ENCODE measurements at places on chromosomes 5 and 9. TPM values are rescaled to one million over a fixed set of nuclear protein-coding genes. Genes with fewer than 3 reads are reported as not detected.

CARD6 gene
- 16.7 TPM for total RNA-seq

DNA sequence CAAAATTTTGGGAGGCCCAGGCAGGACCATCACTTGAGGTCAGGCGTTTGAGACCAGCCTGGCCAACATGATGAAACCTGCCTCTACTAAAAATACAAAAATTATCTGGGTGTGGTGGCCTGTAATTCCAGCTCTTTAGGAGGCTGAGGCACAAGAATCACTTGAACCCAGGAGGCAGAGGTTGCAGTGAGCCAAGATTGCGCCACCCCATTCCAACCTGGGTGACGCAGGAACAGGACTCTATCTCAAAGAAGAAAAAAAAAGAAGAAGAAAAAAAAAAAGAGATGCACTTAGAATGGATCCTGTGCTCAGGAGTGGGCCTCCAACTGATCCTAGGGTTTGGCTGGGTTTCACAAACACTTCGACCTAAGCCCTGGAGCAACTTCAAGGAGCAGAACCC is 45.1 kb downstream of the GLDC start:
- no peak overlapping the region for H3K4me3 ChIP-seq
- no peak overlapping the region for H3K27ac ChIP-seq
- no peaks in the 10 kb centered on the region for H3K27me3 ChIP-seq
- no peak for DNase-seq
- no peaks in the 10 kb centered on the region for H3K4me1 ChIP-seq
- no peaks in the 10 kb centered on the region for H3K36me3 ChIP-seq

GRCh38 chr5:103505581-103506305 is 56.8 kb downstream of the NUDT12 start:
- H3K27ac ChIP-seq, result no peak overlapping the region
- DNase-seq, result no peak
- H3K4me3 ChIP-seq, result no peak overlapping the region
- H3K27me3 ChIP-seq, result no peaks in the 10 kb centered on the region
- H3K36me3 ChIP-seq, result no peaks in the 10 kb centered on the region
- no peaks in the 10 kb centered on the region for H3K4me1 ChIP-seq

DNA sequence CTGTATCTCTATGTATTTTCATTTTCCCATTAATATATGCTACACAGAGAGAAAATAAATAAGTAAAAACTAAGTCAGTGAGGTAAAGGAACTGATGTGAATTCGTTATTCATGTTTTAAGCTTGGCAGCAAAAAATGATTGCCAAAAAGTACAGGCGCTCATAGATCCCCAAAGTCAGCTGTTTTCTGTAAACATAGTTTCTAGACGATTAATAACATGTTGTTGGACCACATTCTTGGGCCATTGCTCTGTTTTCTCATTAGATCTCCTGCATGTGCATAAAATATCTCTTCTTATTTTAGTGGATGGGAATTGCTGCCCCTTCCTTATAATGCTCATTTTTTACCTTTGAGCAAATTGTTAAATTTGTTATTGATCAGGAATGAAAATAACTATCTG is 215.2 kb downstream of the TLE1 start:
- no peaks in the 10 kb centered on the region for H3K4me1 ChIP-seq
- no peak overlapping the region for H3K4me3 ChIP-seq
- H3K36me3 ChIP-seq, result no peaks in the 10 kb centered on the region

PBX3 gene
- 29.5 TPM for total RNA-seq

SPATA31D3 gene
- total RNA-seq, result not detected

RORB gene
- 3.7 TPM for total RNA-seq

DNA sequence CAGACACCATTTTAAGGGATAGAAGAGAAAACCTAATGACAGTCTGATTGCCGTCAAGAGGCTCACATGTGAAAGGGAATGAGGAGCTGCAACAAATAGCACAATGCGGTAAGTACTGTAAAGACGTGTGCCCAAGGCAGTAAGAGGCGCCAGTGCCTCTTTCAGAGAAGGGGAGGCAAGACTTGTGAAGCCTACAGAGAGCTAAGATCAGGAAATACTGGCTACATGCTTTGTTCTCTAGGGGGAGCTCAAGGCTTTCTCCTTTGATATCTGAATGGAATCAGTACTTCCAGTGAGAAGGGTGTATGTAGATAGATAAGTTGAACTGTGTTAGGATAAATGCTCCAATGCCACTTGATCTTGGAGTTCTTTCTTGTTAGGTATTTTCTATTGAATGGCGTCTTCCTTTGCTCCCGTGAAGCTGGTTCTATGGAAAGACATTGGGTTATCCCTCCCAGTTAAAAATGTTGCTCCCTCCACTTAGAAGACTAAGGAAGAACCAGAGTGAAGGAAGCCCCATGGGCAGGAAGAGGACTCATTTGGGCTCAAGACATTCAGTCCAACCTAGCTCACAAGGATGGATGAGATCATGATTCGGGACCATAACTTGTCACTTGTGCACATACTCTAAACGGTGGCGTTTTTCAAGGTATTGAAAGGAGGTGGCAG is 23.5 kb upstream of the ALDOB start:
- H3K27ac ChIP-seq, result no peak overlapping the region
- H3K4me3 ChIP-seq, result no peak overlapping the region
- H3K27me3 ChIP-seq, result peaks cover 9% of the 10 kb centered on the region
- no peak for DNase-seq
- H3K4me1 ChIP-seq, result no peaks in the 10 kb centered on the region

DNA sequence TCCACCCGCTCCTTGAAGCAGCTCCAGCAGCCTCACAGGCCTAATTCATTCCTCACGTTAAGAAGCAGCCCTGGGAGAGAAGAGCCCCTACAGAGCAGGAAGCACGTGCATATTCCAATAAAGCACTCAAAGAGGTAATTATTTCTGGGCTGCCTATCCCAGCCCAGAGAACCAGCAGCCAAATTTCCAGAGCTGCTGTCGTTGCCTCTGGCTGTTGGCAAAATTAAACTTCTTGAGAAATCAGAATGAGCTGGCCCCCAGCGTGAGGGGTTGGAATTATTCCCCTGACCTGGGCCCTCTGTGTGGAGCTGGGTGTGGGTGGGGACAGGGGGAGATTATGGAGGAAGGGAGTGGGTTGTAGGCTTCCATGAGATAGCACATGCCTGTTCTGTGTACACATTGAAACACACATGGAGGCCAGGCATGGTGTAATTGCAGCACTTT is 86.8 kb upstream of the HSPA9 start:
- H3K36me3 ChIP-seq, result no peaks in the 10 kb centered on the region
- H3K4me3 ChIP-seq, result no peak overlapping the region
- H3K4me1 ChIP-seq, result peaks cover 8% of the 10 kb centered on the region
- peak overlapping the region; percentile 61 for H3K27ac ChIP-seq
- DNase-seq, result peak; percentile 35

ADGRV1 gene
- 85.2 TPM for total RNA-seq

SH3GL2 gene
- total RNA-seq, result not detected

- no peaks in the 10 kb centered on the region for H3K27me3 ChIP-seq
- no peak overlapping the region for H3K27ac ChIP-seq
- no peak overlapping the region for H3K4me3 ChIP-seq
- no peak for DNase-seq
- no peaks in the 10 kb centered on the region for H3K4me1 ChIP-seq
Measured at GRCh38 chr5:100693481-100693880, 158.3 kb downstream of the FAM174A start.

DNA sequence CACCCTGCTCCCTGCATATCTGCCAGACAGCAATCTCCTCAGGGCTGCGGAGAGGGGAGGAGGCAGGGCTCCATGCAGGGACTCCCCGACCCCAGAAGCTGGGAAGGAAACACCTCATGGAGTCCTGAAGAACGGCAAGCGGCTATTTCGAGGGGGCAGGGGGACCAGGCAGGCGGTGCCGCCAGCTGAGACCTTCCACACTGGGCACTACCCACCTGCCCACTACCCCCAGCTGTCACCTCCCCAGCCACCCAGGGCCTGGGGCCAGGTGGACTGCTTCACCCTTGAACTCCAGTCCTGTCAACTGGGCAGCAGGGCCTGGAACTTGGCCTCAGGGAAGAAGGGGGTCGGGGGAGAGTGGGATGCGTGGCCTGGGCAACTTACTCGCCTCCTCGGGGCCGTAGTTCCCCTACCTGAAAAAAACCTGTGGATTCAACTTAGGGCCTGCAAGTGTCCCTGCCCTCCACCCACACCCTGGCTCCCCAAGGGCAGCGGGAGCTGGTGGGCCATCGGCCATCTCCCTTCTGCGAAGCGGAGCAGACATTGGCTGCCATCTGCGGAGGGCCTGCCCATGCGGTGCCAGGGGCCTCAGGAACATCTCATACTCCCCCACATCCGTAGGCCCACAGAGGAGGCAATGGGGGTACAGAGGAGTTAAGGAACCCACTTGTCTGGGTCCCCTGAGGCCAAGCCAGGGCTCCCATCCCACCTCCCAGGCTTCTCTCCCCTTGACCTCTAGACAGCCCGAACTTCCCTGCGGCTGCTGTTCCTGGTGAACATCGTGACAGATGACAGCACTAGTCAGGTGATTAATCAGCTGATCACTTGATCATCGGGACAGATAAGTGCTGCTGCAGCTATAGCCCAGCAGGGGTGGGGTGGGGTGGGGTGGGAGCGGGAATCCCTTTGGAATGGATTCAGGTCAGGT is 18.5 kb upstream of the RALGDS start:
- no peaks in the 10 kb centered on the region for H3K27me3 ChIP-seq
- H3K27ac ChIP-seq, result peak overlapping the region; percentile 99
- H3K4me1 ChIP-seq, result peaks cover 63% of the 10 kb centered on the region
- H3K36me3 ChIP-seq, result no peaks in the 10 kb centered on the region

GRCh38 chr5:100165309-100165708 is 369.9 kb upstream of the FAM174A start:
- no peaks in the 10 kb centered on the region for H3K4me1 ChIP-seq
- H3K4me3 ChIP-seq, result no peak overlapping the region
- H3K36me3 ChIP-seq, result no peaks in the 10 kb centered on the region
- DNase-seq, result no peak
- H3K27ac ChIP-seq, result no peak overlapping the region
- H3K27me3 ChIP-seq, result no peaks in the 10 kb centered on the region

KIF24 gene
- 1.3 TPM for total RNA-seq

CSF1R gene
- total RNA-seq, result 24.1 TPM

- no peak for DNase-seq
- H3K27ac ChIP-seq, result no peak overlapping the region
- H3K4me3 ChIP-seq, result no peak overlapping the region
- no peaks in the 10 kb centered on the region for H3K27me3 ChIP-seq
- H3K4me1 ChIP-seq, result no peaks in the 10 kb centered on the region
Measured at GRCh38 chr5:158907856-158908255, 191.9 kb downstream of the EBF1 start.

TMC1 gene
- not detected for total RNA-seq
